ENCODE measurements at places on chromosomes 12 and 14. TPM values are rescaled to one million over a fixed set of nuclear protein-coding genes. Genes with fewer than 3 reads are reported as not detected.
A peak's percentile ranks its signal among the peaks of the same experiment; 100 is the strongest.

The METTL25 gene
- total RNA-seq: 6.1 TPM

The KRT82 gene
- not detected for total RNA-seq

- peak; percentile 56 for DNase-seq
These were observed 3.2 kb downstream of the TEX52 start for GRCh38 chr12:2853626-2854025.

The SMIM10L1 gene
- 13.9 TPM for total RNA-seq
